ENCODE measurements at places on chromosomes 12 and 14.

GRCh38 chr12:44930972-44931600 is 55.0 kb upstream of the NELL2 start:
- no peak for DNase-seq

- DNase-seq: no peak
These were observed 38.9 kb upstream of the BDKRB2 start for GRCh38 chr14:96165493-96166436.

DNA sequence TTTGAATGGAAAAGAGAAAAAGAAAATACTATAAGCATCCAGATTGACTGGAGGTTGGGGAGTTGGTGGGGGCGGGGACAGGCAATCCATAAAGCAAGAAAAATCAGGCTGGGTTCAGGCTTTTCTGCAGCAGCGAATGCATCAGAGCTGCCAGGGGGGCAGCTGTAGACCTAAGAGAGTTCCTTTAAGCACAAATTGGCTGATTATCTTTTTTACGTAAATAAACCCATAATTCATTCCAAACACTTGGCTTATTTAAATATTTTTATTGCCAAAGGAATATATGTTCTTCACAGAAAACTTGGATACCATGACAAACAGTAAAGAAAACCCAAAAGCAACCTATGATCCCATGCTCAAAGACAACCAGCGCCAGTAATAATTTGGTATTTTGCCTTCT is 10.2 kb downstream of the BDKRB2 start:
- DNase-seq: no peak

DNA sequence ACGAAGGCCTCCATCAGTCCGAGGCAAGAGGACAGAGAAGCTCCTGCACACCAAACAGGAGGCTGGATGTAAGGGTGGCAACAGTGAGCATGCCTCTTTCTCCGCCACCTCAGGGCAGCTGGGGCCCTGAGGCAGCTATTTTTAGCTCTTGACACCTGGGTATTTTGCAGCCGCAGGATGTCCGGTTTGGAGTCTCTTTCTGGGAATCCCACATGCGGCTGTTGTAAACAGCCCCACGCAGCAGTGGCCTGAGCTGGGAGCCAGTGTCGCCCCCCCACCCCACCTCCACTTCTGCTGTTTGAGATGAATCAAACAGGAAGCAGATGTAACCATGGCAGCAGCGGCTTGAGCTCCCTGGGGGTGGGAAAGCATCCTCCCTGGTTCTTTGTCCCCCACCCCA is 11.7 kb downstream of the HDAC7 start:
- DNase-seq: no peak

GRCh38 chr14:64510825-64511671 is 6.5 kb downstream of the ZBTB1 start:
- peak; percentile 24 for DNase-seq

DNA sequence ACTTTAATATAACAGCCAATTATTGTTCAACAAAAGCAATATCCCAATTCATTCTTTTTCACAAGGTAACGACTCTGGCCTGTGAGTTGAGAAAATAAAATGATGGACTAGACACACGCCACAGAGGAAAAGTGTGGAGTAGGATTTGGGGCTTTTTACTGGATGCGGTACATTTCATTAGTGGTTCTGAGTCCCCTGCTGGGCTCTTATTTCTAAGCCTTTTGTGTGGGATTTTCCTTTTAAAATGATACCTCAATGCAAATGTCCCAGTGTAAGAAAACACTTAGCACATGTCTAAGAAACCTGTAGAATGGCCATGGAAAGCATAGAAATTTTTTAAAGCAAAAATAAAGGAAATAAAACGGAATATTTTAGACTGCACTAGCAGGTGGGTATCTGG is 73.4 kb downstream of the C12orf42 start:
- DNase-seq: no peak

DNA sequence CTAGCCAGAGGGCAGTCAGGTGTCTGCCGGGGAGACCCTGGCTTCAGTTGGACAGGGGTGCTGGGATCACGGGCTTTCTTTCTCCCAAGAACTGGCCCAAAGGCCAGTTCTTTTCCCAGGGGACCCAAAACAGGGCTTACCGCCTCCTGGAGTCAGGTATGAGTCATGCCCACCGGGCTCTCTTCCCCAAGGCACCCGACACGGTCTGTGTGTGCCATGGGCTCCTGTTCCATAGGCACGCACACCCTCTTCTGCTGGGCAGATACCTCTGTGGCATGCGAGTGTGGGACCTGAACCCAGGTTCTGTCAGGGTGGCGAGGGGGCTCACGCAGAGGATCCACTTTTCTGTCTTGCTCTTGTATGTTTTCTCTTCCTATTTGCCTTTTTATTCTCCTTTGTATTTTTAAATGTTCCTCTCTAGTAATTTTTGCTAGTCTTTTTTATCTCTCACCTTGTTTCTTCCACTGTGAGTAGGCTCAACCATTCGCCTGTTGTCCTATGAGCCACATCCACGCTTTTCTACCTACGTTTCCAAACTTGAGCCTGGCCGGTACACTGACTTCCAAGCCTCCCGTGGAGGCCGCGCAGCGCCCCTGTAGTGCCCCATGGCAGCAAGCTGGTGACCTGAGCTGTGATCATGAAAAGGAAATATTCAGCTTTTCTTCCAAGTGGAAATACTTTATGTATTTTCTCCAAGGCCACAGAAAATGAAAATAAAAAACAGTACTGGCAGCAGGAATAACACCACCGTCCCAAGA is 362.2 kb downstream of the CACNA1C start:
- no peak for DNase-seq

- peak; percentile 15 for DNase-seq
These were observed 75.3 kb upstream of the OR4E1 start for GRCh38 chr14:21748869-21749303.

DNA sequence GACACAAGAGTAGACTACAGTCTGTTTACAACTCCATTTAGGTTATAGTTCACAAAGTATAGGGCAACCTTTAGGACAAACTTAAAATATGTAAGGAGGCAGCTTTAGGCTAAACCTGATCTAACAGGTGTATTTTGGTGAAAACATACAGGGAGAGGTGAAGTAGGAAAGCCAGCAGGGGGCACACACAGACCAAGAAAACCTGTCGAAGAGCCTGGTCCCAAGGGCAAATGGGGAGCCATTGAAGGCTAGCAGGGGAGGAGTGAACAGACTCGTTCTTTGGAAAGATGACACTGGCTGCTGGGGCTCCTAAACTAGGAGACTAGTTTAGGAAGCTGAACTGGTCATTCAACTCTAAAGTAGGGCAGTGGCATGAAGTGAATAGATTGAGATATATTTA is 138.8 kb upstream of the WSCD2 start:
- peak; percentile 15 for DNase-seq

- DNase-seq: no peak
These were observed 43.1 kb downstream of the LTBP2 start for GRCh38 chr14:74568911-74569310.

GRCh38 chr12:42583016-42583415 is 6.5 kb downstream of the PRICKLE1 start:
- DNase-seq: no peak

- no peak for DNase-seq
These were observed 130.7 kb downstream of the SMOC1 start for GRCh38 chr14:70009961-70010360.

- no peak for DNase-seq
These were observed 239 bp downstream of the ZFP36L1 start for GRCh38 chr14:68792678-68792978.

- no peak for DNase-seq
These were observed 36.7 kb upstream of the LGALS3 start for GRCh38 chr14:55092341-55092740.

GRCh38 chr12:15782667-15783066 is 6.5 kb downstream of the EPS8 start:
- DNase-seq: no peak

- no peak for DNase-seq
These were observed 312.8 kb upstream of the SLC16A7 start for GRCh38 chr12:59282999-59283398.

- no peak for DNase-seq
These were observed 46.3 kb downstream of the PTPRQ start for GRCh38 chr12:80490329-80490728.

DNA sequence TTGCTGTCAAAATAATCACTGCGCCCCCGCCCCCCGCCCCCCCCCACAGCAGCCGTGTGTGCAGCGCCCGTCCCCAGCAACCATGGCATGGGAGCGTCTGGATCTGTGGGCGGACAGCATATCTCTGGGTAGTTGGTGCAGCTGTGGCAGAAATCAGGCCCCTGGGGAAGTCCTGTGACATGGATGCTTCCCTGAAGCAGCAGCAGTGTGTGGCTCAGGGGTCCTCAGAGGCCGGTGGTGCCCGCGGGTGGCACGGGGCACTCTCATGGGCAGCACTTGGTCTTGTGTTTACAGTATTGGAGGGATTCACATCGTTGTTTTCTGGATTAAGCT is 19.2 kb downstream of the XRCC3 start:
- no peak for DNase-seq

- no peak for DNase-seq
These were observed 877.0 kb upstream of the TMEM132C start for GRCh38 chr12:127389923-127390322.

- no peak for DNase-seq
These were observed 945.8 kb downstream of the DIO2 start for GRCh38 chr14:79265366-79265946.

GRCh38 chr12:123896767-123897166 is 75.9 kb downstream of the CCDC92 start:
- no peak for DNase-seq

GRCh38 chr12:7433276-7433822 is 10.6 kb downstream of the CD163L1 start:
- DNase-seq: no peak

DNA sequence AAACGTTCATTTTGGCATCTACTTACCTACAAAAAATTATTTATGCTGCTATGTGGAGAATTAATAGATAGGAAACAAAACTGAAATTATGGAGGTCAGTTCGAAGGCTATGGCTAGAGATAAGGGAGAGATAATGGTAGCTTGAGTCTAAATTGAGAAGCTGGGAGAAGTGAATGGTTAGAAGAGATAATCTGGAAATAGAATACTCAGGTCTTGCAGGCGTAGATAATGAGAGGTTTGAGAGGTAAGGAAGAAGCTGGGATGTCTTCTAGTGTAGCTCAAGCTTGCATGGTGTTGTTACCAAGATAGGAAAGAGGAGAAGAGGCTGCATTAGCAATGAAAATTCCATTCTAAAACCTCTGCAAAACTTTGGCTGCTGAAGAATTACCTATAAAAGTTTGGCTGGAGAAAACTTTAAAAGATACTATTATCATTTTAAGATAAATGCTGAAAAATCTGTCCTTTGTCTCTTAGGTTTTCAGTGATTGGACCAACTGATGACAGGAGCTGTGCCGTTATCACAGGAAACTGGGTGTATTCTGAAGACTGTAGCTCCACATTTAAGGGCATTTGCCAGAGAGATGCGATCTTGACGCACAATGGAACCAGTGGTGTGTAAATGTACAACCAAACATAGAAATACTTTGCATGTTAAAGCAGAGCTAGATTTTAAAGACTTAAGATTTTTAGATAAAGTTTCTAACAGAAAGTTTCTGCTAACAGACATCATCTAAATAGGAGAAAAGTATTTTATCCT is 14.1 kb downstream of the KLRF2 start:
- no peak for DNase-seq

GRCh38 chr14:67225523-67225922 is 15.7 kb upstream of the PALS1 start:
- DNase-seq: no peak

DNA sequence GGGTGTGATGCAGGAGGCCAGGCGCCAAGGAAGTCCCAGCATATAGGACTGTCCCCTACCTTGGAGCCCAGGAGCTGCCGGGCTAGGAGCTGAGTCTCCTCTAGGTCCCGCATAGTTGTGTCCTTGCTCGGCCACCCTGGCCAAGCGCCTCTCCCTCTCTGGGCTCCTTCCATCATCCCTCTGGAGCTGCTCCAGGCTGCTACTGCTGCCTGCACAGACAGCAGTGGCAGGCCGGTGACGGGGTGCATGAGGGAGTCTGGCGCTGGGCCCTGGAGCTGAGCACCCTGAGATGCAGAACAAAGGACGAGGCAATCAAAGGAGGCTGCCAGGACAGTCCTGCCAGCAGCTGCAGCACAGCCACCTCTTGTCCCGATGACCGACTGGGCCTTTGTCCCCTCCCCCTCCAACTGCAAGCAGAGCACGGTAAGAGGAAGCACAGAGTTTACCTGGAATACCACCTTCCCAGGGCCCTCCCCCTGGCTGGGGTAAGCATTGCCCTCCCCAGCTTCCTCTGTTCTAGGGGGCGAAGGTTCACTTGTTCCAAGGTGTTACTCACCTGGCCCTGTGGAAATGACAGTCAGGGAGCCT is 10.4 kb downstream of the DTX1 start:
- no peak for DNase-seq

- peak; percentile 44 for DNase-seq
These were observed 718 bp upstream of the JDP2 start for GRCh38 chr14:75427126-75427481.

DNA sequence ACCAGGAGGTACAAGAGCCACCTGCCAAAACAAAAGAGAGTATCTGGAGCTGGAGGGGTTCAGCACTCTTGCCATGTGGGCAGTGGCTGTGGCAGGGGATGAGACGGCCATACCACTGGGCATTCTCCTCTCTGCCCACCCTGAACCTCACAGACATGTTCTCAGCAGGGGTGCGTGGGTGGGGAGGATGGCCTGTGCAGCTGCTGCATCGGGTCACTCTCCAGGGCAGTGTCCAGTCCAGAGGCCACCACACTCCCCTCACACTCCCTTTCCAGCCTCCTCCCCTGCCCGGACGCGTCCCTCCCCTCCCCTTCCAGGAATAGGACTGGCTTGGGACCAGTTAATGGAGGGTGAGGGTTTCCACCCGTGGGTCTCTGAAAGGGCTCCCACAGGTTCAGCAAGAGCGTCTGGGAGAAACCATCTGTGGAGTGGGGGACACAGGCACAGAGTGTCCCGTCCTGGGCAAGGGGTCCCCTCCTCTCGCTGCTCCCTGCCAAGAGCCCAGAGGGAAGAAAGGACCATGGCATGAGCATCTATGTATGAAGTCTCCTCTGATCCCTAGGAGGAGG is 501 bp downstream of the C1R start:
- no peak for DNase-seq

DNA sequence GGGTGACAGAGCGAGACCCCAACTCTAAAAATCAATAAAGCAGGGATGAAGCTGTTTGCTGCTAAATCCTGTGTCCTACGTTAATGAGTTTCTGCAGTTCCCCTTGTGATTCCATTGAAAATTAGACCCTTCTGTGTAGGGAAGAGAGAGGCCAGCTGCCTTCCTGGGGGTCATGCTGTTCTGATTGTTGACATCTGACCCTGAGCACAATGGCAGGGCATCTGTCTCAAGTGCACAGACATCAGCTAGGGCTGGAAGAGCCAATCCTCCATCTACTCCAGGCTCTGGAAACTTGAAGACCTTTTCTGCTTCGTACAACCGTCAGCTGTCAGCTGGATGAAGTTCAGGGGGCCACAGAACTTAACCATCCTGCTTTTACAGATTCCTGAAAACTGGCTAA is 10.1 kb downstream of the FBXL14 start:
- DNase-seq: no peak

GRCh38 chr12:495466-495865 is 35.7 kb downstream of the B4GALNT3 start:
- no peak for DNase-seq
